Activated CD8-positive, alpha-beta memory T cell treated with anti-CD3 and anti-CD28 coated beads for 48 hours (primary cell): ENCODE measurements at places on chromosomes 12 and 14.

GRCh38 chr12:65942102-65942501, 117.8 kb downstream of the HMGA2 start:
- DNase-seq, result no peak

- no peak for DNase-seq
Observed at GRCh38 chr14:105223260-105223659, 25.1 kb upstream of the BTBD6 start.

DNA sequence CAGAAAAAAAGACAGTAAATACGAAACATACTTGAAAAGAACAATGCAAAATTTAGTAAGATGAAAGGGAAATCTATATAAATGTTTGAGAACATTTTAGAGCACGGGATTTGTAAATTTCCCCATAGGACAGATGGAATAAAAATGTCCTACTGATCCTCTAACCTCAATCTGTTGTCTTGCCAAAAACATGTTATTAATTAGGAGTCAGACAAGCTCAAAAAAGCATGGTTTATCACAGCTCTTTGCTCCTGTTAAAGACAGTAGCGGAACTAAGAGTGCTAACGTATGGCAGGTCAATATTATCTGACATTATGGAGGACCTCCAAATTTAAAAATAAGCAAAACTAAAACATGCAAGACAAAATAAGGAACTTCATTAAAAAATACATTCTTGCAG, 12.9 kb downstream of the GMFB start:
- no peak for DNase-seq

GRCh38 chr12:131994589-131994988, 44.8 kb downstream of the EP400 start:
- DNase-seq, result no peak

DNA sequence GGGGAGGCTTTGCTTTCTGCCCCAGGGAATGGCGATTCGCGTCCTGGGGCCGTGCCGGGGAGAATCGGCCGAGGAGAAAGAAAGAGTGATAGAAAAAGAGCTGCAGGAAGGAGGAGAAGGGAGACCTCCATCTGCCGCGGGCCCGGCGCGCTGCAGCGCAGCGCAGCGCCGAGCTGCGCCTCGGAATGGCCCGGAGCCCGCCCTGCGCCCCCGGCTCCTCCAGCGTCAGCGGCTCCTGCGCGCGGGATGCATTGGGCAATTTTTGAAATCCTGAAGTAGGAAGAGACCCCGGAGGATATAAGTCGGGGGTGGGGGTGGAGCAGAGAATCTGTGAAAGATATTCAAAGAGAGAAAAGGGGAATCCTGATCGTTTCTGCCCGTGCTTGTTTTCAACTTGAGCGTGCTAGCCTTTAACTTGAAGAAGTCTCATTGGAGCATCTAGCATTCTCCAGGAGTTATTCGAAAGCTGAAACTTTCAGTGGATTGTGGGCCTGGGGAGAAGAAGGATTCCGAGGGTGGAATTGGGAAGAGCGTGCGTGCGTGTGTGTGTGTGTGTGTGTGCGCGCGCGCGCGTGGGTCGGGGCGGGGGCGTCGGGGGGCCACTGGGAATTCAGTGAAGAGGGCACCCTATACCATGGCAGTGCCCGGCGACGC, 441 bp downstream of the PDE3A start:
- DNase-seq, result no peak
